LNCaP clone FGC (cell line): ENCODE measurements at places on chromosomes 7 and 10.

DNA sequence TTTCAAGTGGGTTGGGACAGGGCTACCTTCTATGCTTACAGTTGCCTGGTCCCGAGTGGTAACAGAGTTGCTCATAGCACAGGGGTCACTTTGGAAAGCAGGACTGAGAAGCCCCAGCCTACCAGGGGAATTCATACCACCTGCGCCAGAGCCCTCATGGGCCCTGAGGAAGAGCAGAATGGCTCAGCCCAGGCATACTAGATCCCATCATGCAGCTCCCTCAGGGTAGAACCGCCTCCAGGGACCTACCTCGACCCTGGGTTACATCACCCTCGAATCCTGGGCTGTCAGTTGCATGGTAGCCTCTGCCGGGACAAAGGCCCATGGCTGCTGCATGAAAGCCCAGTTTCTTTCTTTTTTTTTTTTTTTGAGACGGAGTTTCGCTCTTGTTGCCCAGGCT lies 2.9 kb downstream of the CUEDC2 start:
- no peak for DNase-seq

DNA sequence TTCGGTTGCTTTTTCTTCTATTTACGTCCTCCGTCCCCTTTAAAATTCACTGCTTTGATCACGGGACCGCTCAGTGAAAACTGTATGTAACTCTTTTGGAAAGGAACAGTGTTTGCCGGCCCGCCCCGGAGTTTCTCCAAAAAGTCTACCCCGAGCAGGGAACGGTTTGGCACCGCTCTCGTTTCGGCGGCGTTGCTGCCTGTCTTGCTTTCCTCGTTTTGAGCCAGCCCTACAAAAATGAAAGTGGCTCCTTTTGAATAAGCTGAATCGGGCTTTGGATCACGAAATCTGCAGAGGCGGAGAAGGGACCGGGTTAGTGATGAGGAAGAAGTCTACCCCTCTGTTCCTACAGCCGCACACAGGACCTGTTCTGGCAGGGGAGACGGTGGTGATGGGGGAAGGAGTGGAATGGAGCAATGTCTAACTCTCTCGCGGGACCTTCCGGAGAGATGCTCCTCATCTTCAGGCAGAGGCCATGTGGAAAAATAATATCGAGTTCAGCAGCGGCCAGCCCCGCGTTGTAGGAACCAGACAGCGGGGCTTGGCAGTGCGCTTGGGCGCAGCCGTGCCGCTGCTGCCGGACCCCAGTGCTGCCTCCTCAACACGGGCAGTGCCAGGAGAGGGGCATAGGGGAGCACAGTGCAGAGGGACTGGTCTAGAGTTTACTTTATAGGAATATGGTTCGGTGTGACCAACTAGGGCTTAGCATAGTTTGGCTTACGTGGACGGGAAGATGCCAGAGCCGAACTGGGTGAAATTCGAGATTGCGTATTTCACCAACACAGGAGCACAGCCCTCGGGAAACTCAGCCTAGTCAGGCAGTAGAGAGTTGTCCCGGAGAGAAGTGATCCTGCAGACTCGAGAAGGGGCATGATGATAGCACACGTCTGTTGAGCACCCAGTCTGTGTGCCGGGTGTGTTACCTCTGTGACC lies 1.4 kb downstream of the HTRA1 start:
- no peak for DNase-seq

GRCh38 chr7:80649011-80649410 lies 10.6 kb downstream of the CD36 start:
- DNase-seq: no peak

DNA sequence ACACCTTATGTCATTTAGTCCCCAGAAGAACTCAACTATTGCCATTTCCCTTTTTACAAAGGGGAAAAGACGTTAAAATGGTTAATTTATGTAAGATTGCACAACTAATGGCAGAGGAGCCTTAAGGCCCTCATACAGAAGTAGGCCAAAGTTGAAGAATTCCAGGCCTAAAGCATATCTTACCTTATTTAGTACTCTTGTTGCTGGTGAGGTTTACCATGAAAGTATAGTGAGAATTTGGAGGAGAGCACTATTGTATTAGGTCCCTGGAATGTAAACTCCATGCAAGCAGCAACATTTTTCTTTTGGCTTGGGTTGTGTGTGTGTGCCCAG lies 731 bp upstream of the CRPPA start:
- DNase-seq: no peak

DNA sequence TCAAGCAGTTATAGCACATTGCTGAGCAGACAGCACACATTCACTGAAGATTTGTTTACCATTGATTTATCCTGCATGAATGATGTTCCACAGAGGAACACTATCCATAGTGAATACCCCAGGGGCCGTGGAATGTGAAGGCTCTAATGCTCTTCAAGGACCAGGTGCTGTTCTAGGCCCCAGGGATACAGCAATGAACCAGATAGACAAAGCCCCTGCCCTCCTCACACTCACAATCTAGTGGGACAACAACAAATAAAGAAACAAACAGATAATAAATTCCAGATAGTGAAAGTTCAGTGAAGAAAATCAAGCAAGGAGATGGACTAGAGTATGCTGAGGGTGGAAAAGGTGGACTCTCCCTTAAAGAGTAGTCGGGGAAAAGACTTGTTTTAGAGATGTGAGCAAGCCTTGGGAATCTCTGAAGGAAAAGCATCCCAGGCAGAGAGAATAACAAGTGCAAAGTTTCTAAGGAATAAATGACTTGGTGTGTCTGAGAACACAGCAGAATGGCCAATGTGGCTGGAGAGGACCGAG lies 117.7 kb downstream of the CCDC71L start:
- no peak for DNase-seq

GRCh38 chr7:100543586-100543985 lies 4.6 kb downstream of the AGFG2 start:
- no peak for DNase-seq

- DNase-seq: no peak
Observed at GRCh38 chr7:140607441-140607989, 33.1 kb downstream of the DENND2A start.

DNA sequence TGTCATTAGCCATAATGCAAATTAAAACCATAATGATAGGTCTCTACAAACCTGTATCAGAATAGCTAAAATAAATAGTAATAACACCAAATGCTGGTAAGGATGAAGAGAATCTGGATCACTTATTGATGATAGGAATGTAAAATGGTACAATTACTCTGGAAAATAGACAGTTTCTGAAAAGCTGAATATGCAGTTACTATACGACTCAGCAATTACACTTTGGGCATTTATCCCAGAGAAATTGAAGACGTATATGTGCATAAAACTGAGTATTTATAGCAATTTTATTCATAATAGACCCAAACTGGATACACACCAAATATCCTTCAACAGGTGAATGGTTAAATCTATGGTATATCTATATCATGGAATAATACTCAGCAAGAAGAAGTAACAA lies 7.9 kb downstream of the RPA3 start:
- DNase-seq: no peak

GRCh38 chr7:96308950-96309263 lies 13.0 kb downstream of the SLC25A13 start:
- DNase-seq: no peak

GRCh38 chr7:40810274-40810673 lies 675.5 kb downstream of the SUGCT start:
- DNase-seq: no peak

DNA sequence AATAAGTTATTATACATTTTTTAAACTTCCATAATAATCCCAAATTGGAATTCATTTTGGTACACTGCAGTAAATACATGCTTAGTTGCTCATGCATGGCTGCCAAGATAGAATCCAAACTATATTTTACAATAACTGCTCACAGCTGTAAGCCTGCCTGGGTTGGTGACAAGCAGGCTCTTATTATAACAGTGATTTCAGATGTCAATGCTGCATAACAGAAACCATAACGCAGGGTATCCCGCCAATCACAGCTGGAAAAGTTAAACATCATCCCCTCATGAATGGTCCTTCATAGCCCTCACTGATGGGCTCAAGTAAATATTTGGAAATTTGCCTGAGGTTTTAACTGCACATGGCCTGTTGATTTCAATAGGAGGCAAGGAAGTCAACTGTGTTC lies 149.8 kb downstream of the AMPH start:
- DNase-seq: no peak

- no peak for DNase-seq
Observed at GRCh38 chr10:132515811-132516726, 21.5 kb upstream of the INPP5A start.

DNA sequence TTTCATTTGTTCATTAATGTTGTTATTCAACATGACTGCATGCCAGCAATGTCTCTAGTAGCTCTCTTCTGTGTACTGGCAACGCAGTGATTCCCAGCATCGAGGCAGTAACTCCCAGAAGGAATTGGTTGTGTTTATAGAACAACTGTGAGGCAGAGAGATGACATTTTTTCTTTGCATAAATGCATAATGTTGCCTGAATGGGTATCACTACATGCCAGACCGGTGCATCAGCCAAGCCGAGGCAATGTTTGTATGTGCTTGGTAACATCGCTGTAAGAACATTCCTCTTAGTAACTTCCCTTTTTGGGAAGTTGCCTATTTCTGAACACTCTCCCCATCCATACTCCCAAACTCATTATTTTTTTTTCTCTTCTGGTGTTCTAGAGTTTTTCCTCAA lies 182.9 kb downstream of the HTR7 start:
- DNase-seq: no peak

DNA sequence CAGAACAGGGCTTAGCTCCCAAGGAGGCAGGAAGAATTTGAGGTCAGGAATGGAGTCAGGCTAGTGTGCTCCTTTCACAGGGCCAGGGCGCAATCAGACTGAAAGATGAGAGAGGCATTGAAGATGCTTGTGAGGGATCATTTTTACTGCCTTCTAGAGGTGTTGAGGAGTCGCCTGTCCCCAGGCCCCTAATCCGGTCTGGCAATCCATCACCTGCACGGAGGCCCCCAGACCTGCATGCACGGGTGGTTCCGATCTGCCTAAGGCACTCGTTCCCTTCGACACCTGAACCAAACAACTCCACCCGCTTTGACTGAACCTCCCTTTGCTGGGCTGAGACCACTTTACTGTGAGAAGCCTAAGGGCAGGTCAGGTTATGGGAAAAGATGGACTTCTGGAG lies 8.0 kb downstream of the FOXI2 start:
- no peak for DNase-seq

GRCh38 chr7:18016547-18017444 lies 10.8 kb downstream of the PRPS1L1 start:
- DNase-seq: no peak

GRCh38 chr10:19917751-19918478 lies 101.7 kb downstream of the PLXDC2 start:
- no peak for DNase-seq

DNA sequence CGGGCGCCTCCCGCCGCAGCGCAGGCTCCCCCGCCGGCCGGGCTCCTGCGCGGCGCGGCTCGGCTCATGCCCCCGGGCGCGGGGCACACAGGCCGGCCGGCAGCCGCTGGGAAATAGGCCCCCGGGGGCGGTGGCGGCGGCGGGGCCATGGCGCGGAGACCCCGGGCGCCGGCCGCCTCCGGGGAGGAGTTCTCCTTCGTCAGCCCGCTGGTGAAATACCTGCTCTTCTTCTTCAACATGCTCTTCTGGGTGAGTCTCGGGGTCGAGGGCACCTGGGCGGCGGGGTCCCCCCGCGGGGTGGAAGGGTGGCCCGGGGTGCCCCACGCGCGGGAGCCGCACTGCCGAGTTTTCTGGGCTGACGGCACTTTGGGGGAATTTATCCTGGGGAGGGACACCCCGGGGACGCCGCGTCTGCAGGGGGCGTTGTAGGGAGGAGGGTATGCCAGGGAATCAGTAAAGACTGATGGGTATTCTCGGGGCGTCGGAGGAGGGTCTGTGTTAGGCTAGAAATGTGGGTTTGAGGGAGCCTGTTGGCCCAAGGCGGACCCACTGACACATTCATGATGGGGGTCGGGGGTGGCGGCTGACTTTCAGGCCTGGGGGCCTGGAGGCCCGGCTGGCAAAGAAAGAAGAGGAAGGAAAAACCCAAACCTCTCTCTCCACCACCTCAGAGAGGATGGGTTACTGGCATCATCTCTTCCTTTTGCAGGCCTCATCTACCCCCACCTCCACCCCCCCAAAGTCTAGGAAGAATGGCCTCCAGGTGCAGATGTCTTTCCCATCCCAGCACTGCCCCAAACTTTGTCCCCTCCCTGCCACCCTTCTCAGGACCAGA lies 544 bp downstream of the TSPAN33 start:
- DNase-seq: no peak

GRCh38 chr10:31063841-31064240 lies 32.2 kb upstream of the ZNF438 start:
- DNase-seq: no peak

DNA sequence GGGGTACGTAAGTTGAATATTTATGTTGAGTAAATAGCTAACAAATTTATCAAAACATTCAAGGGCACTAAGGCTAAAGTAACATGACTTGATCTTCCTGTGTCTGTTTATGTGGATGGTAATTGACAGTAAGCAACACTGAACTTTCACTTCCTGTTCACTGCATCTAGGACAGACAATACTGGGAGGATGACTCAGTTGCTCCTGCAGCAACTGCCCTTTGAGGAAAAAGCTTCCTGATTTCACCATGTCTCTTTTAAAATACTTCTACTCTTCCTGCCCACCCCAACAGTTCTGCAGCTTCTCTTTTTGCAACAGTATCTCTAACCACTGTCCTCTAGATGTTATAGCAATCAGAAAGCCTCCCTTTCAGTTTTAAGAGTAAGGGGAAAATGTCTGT lies 76.6 kb upstream of the HGF start:
- no peak for DNase-seq

GRCh38 chr10:125534515-125534914 lies 148.4 kb downstream of the TEX36 start:
- no peak for DNase-seq

DNA sequence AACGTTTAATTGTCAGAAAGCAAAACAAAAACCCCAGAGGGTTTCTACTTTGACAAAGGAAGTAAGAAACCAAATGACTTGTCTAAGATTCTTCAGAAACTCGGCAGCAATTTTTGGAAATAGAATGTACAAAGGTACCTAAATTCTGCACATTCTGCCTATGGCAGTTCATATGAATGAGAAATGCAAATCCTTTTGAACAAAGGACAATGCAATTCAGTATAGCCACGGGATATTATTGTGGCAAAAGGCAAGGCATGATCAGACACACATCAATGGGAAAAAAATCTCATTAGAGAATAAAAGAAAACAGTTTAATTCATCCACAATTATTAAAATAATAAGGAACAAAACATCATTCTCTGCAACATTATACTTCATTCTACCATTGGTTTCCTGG lies 93.4 kb downstream of the SEMA3C start:
- DNase-seq: no peak

GRCh38 chr10:21458126-21458871 lies 67.2 kb downstream of the SKIDA1 start:
- no peak for DNase-seq

DNA sequence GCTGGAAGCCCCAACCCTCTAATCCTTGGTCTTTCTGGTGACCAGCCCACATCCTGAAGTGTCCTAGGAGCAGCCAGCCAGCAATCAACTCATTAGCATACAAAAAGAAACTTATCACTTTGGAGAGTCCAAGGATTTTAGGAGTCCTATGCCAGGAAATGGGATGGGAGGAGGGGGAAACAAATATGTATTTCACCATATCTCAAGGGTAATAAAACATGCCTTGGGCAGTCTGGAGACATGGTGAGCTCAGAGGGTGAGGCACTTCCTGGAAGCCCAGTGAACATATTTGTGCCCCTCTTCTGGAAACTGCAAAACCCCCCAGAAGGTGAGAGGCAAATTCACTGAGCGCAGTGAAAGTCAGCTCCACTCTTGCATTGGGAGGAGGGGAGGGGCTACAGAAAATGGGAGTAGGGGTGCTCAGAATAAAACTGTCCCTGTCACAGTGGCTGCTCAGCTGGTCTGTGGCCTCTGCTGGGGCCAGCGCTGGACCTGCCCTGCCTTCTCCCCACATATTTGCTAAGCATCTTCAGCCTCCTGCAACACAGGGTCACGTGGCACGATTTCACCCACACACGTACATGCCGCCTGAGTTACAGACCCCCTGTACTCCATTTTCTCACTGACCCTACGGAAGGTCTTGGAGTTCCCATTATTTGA lies 17.7 kb upstream of the ZMIZ1 start:
- DNase-seq: no peak
